ENCODE measurements at places on chromosomes 4 and X. TPM values are rescaled to one million over a fixed set of nuclear protein-coding genes. Genes with fewer than 3 reads are reported as not detected.

- DNase-seq, result peak; percentile 30
Observed at GRCh38 chr4:2936773-2937145, 26.4 kb downstream of the NOP14 start.

GRCh38 chr4:70239884-70240591 is 2.4 kb upstream of the CSN3 start:
- DNase-seq, result peak; percentile 16

DNA sequence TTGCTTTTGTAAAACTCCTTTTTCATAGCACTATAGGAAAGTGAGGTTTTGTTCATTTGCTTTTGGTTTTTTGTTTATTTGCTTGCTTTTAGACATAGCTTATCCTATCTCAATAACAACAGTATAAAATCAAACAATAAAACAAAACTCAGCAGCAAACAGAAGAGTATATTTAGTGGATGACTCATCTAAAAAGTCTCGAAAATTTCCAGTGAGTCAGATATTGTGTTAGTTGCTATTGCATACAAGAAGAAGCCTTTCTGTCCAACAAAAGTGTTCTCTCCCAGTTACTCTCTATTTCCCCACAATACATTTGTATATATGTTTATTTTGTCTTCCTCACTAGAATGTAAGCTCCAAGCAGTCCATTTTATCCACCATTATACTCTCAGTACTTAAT is 36.0 kb upstream of the NPNT start:
- peak; percentile 74 for DNase-seq

DNA sequence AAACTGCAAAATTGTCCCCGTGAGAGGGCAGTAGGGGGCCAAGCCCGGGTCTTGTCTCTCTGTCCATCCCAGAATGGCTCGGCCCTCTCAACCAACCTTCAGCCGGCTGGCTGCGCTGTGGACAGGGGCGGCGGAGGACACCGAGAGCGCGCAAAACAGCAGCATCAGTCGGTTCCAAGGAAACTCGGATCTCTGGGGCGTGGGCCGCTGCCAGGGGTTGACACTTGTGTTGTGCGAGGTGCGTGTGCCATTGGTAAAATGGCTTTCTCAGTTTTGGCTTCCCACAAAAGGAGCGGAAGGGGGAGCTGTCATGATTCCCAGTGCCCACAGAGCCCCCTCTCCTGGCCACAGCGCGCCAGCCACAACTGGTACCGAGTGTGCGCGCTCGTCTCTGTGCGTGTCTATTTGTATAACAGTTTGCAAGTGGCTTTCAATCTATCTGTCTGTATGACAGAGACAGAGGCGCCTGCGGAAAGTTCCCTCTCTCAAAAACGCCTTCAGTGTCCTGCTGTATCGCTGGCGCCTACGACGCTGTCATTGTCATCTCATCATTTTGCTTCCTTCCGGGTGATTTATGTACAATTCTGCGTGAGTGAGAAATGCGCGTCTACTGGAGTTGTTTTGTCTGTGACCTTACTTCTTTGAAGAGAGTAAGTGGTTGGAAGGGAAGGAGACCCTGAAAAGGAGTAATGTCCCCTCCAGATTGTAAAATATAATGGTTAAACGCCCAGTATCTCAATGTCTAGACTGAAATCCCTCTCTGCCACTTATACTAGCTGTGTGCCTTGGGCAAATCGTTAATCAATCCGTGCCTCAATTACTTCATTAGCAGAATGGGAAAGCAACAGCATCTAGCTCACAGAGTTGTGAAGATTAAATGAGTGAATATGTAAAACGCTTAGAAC is 1.8 kb downstream of the DKK2 start:
- DNase-seq, result peak; percentile 17

- DNase-seq, result no peak
Observed at GRCh38 chr4:37884855-37885487, 5.9 kb upstream of the TBC1D1 start.

DNA sequence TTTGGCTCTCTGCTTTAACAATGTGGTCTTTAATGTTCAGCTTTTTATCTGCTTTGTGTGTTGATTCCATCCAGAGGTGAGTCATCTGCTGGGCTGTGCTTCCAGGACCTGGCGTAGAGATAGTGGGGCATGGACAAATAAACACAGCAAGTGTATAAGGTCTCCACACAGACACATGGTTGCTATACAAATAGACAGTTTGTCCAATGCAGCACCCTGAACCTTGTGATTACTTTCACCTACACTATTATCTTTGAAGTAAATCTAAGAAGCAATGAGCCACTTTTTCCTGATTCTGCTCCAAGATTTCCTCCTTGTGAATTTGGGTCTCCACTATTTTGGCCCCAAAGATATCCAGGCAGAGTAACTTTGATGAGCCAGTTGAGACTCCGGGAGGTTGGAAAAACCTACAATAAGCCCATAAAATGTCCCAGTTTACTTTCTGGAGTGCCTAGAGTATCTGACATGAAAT is 12.1 kb downstream of the PPARGC1A start:
- DNase-seq, result peak; percentile 15

DNA sequence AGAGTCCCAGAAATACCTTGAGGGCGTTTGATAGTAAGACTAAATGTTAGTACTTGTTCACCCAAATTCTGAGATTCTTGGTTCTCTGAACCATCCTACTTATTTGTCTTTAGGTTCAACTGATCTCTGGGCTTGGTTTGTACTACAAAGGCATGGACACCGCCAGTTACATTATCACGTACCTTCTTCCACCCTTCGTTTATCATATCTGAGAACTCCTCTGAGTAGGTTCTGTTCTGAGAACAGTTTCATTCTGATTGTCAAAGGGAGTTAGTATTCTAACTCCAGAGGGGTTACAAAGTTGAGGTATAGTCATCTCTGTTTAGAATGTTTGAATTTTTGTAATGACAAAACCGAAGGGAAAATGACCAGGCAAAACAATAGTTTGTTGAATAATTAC is 19.3 kb downstream of the ZFX start:
- no peak for DNase-seq

GRCh38 chr4:56937262-56937661 is 29.6 kb downstream of the REST start:
- DNase-seq, result peak; percentile 77

DNA sequence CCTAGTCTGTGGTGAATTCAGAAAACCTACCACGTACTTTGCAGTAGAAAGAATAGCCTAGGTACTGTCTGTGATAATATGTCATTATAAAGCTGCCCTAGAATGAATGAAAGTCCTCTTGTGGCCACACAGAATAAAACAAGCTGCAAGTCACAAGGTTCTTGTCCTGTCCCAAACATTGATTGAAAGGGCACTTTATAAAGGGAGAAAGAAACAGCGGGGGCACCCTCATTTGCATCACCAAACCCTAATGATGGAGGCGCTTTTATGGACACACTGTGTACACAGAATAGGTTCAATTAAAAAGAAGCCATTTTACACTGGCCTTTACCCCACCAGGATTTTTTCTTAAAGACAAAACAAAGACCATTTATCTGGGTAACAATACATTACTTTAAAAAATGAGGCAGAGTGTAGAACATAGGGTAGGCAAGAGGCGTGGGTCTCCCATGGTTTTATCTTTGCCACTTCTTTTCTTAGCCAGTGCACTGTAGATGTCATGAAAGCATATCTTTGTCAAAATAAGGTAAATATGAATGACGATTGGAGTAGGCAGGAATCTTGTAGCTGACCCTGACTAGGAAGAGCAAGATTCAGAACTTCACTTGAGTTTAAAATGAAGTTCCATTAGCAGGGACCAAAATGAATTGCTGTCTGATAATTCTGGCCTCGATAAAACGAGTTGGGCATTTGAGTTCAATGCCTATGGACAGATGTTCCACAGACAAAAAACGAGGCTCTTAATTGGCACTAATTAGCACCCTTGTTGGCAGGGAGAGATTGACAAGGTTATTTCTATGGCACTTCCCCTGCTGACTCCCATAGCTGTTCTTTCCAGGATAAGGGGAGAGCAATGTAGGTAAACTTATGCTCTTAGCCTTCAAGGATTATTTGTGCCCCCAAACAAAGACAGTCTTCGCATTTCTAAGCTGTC is 365.1 kb downstream of the AFF2 start:
- no peak for DNase-seq

The POU3F4 gene
- total RNA-seq, result not detected
